ENCODE measurements at places on chromosomes 12 and 14. TPM values are rescaled to one million over a fixed set of nuclear protein-coding genes. Genes with fewer than 3 reads are reported as not detected.

DNA sequence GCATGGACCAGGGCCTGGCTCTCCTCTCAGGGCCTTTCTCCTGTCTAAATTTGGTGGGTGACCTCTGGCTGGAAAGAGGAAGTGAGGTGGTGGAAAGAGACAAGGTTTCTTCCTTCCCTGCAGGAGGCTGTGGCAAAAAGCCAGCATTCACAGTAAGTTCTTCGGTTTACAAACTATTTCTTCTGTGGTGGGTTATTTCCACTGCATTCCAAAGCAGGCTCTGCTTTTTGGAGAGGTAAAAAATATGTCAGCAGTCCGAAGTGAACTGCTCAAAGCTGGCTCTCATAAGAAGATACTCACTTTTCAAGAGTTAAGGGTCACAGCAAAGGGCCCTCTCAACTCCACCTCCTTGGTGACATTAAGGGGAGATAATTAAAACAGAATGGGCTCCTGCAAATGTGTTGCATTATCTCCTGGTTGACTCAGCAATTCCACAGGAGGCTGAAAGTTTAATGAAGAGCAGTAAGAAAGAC lies 48.9 kb upstream of the POC1B start:
- no peak for DNase-seq

DNA sequence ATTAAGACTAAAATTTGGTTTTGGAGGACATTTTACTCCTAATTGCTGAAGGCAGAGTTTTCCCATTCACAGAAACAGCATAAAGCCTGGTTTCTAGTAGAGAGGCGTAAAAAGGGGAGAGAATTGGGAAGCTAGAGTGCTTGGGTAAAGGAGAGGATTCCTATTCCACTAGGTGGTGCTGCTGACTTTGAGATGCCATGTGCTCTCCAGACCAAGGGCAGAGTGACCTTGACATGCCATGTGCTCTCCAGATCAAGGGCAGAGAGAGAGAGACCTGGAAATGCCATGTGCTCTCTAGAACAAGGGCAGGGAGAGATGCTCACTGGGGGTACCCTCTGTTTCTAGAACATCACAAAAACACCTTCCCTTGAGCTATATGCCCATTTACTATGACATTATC lies 176.2 kb upstream of the PDZRN4 start:
- DNase-seq: no peak

The RAB3IP gene
- polyA plus RNA-seq: 89.6 TPM

DNA sequence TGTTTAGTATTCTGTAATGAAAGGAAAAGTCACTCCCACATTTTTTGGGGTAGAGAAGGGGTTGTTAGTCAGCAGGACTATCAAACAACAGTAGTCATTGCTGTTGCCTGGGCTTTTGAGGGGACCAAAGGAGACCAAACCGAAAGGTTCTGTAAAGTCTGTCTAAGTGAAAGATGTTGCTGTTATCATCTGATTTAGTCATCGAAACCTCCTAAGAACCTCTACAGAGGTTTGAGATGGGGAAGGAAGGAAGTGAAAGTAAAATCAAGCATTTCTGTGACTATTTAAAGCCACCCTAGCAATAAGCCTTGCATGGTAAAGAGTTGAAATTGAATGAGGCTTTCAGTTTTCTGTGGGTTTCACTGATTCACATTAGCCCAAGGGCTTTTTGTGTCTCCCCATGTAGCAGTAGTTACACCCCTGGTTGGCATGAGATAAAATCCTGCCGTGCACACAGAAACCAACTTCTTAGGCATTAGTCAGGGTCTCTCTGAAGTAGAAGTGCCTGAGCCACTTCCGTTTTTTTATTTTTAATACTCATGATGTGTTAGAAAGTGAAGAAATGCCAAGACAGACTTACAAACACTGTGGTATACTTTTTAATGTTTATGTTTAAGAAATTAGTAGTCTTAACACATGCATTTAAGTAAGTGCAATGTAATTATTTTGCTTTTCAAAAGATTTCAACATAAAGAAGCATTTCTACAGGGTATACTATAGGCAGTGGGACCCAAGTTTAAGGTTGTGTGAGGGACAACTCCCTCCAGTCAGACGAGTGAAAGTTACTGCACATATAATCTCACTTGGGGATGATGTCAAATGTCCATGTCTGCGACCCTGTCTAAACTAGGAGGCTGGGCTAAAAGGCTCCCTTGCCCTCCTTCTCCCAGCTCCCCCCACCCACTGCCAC lies 50.4 kb downstream of the DYRK2 start:
- DNase-seq: no peak

The FIGNL2 gene
- polyA plus RNA-seq: 6.0 TPM

The TMTC2 gene
- 37.4 TPM for polyA plus RNA-seq

- DNase-seq: no peak
These were observed 24.0 kb downstream of the FKBP11 start for GRCh38 chr12:48901278-48901677.

GRCh38 chr12:108214486-108214885 lies 85.4 kb downstream of the WSCD2 start:
- peak; percentile 42 for DNase-seq

DNA sequence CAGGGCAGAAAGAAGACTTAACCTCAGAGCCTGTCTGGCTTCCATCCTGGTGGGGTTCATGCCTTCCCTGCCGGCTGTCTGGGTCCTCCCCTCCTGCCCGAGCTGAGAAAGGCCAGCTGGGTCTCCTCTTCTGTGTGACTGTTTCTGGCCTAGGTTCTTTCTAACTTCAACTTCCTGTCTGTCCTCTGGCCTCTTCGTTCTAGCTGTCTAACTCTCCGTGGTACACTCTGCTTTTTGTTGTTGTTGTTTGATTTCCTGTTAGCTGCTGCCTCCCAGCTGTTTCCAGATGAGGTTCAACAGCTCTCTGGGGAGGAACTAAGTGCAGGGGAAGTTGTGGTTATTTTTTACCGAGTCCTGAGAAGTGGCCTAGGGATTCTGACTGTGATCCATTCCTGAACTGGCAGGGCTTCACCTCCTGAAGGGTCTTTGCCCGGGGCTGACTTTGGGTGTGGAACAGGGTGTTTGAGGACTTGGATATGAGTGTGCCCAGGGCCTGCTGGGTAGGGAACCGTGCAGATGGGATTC lies 3.2 kb downstream of the MLXIP start:
- DNase-seq: no peak

The TAS2R10 gene
- 2.7 TPM for polyA plus RNA-seq

The B4GALNT1 gene
- polyA plus RNA-seq: 1.3 TPM

The HOXC6 gene
- 31.7 TPM for polyA plus RNA-seq

GRCh38 chr12:69388371-69388770 lies 28.8 kb downstream of the YEATS4 start:
- peak; percentile 33 for DNase-seq

GRCh38 chr12:60112763-60113162 lies 516.9 kb downstream of the SLC16A7 start:
- no peak for DNase-seq
